ENCODE measurements at places on chromosomes 2 and 18.

GRCh38 chr2:52881606-52882005 is 886.0 kb upstream of the CHAC2 start:
- no peak for DNase-seq

- no peak for DNase-seq
These were observed 28.3 kb upstream of the SLC40A1 start for GRCh38 chr2:189608795-189609422.

DNA sequence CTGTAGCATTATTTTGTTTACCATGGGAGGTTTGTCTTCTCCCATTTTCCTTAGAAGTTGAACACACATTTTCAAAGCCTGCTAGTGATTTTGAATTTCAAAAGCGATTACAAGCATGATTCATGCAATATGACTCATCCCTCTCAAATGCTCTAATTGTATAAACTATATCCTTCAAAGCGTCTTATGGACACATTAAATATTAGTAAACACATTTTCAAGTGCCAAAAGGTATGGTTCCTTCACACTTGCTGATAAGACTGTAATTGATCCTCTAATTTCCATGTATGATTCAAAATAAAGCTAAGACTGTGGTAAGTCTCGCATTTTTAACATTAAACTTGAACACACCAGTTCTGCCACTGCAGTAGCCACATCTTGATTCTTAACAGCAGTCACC is 512.9 kb downstream of the LRRTM4 start:
- no peak for DNase-seq

- DNase-seq: no peak
These were observed 2.4 kb downstream of the MTCL1 start for GRCh38 chr18:8707556-8708300.

All from KG1 (cell line).